Fibroblast of lung (primary cell): ENCODE measurements at places on chromosomes 2 and 18.

- DNase-seq, result no peak
Observed at GRCh38 chr18:2856547-2857170, 9.9 kb downstream of the EMILIN2 start.

GRCh38 chr2:103196802-103197201 lies 435.0 kb downstream of the TMEM182 start:
- no peak for DNase-seq

DNA sequence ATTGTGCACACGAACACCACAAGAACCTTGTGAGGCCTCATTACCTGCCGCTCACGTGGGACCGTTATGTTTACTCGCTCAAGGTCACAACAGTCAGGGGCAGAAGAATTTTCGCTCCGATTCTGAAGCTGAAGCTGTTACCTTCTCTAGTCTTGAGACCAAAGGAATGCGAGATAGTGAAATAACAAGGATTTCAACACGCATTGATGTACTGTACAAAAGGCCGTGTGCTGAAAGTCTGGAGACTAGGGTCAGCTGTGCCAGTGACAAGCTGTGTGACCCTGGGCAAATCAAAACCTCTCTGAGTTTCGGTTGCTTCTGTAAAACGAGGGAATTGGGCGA lies 583 bp downstream of the NEMP2 start:
- DNase-seq, result no peak

- no peak for DNase-seq
Observed at GRCh38 chr2:217687771-217688170, 315.0 kb downstream of the TNS1 start.

- no peak for DNase-seq
Observed at GRCh38 chr2:217958206-217958883, 44.5 kb downstream of the TNS1 start.

GRCh38 chr18:3219241-3219630 lies 532 bp downstream of the MYOM1 start:
- no peak for DNase-seq

DNA sequence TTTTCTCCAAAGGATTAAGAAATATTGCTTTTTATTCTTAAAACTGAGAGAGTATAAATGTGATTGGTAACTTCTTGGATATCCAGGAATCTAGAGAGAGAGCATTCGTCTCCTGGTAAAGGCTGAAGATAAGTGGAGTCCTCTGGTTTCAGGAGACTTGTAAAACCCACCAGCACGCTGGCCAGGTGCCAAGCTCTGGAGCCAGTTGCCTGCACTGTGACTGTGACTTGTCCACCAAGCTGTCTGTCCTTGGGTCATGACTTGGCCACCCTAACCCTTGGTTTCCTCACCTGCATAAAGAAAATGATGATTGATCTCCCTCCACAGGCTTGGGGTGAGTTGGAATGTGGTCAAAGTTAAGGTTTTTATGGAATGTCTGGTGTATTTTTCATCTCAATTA lies 185.4 kb upstream of the NCKAP5 start:
- no peak for DNase-seq

- DNase-seq, result peak; percentile 98
Observed at GRCh38 chr2:196987649-196988364, 61.3 kb upstream of the PGAP1 start.

- no peak for DNase-seq
Observed at GRCh38 chr2:147487286-147487977, 357.4 kb upstream of the ACVR2A start.

GRCh38 chr2:35891528-35891927 lies 464.1 kb upstream of the CRIM1 start:
- no peak for DNase-seq

GRCh38 chr2:134592377-134592776 lies 126.4 kb downstream of the TMEM163 start:
- DNase-seq, result no peak

DNA sequence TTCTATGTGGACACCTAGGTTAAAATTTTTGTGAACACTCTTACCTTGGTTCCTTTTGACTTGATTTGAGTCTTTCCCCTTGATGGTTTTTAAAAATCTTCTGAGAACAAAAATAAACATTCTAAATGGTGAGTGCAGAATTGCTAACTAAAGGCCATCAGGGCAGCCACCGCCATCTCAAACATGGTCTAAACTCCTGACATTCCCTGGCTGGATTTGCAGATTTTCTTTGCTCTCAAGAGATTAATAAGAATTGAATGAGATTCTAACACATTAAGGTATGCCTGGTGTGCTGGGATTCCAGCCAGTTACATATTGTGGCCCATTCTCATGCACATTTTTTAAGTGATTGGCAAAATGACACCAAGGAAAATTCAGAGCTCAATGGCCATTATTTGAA lies 17.2 kb upstream of the CTDP1 start:
- no peak for DNase-seq

GRCh38 chr2:142865924-142866323 lies 11.5 kb upstream of the KYNU start:
- DNase-seq, result peak; percentile 42

- peak; percentile 36 for DNase-seq
Observed at GRCh38 chr2:26605195-26605998, 35.8 kb downstream of the CIB4 start.

DNA sequence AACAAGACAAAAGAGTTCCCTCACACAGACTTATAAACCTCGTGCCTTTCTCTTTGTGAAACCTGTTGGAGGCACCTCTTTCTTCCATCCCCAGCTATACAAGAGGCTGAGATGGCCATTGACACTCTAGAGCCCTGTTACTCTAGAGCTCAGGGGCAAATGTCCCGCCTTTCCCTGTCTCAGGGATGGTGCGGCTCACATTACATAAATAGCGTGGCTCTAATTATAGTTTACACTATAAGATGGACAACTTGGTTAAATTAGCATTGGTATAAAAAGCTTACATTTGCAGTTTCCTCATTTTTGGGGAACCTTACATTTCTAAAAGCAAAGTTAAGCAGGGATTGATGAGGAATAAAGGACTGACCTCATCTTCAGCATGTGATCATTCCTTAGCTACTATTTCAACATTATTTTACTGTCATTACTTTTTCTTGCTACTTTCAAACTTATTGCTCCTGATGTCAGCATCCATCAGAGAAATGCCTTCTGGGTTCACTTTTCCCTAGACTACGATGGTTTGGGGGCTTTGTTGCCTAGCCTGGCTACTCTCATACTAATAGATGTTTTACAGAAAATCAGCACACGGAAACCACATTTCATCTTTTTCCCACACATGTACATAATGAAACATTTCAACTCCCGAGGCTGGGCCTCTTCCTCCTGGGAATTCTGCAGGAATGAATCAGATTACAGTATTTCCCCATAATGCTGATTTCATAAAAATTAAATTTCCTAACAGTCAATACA lies 40.4 kb downstream of the FTCDNL1 start:
- peak; percentile 78 for DNase-seq

- DNase-seq, result no peak
Observed at GRCh38 chr2:239806758-239807434, 218.2 kb downstream of the NDUFA10 start.

DNA sequence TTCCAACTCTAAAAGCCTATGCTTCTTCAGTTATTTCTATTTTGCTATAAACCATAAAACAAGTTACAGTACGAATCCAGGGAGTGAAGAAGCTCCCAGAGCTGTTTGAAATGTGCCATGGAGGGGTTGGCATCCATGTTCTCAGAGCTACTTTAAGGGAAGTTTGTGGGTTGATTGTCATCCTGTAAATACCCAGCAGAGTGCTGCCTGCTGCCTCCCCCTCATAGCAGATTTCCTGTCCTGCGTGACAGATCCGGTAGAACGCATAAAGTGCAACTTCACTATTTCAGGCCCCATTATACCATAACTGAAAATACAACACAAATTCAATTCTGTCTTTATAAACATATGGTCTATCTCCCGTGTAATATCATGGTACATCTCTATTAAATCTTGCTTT lies 114.4 kb downstream of the CTNNA2 start:
- no peak for DNase-seq

DNA sequence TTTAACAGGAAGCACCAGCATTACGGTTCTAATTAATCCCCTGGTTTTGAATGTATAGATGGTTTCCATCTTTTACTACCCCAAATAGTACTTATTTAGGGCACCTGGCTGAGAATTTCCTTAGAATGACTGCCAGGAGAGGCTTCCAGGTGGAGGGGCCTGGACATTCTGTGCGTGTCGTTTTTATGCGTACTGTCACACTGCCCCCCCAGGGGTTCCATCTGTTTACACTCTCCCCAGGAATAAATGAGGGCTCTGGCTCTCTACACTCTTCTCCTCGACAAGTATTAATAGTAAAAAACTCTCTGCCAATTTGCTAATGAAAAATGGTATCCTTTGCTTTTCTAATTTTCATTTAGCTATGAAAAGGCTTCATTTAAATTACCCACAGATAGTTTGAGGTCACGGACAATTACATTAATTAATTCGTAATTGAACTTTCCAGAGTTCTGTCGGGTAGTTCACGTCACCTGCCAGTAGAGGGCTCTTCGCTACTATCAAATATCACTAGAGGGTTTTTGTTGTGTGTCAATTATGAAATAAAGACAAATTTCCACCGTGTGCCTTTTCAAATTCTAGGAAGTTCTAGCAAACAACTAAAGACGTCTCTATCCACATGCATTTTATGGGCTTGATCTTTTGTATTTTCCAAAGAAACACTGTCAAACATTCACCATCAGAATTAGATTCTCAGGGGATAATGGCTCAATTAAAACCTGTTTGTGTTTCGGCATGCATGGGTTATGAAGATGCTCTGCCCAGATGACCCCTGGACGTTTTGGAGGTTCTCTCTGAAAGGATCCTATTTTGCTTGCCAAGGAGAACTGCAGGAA lies 88.8 kb upstream of the ASB18 start:
- DNase-seq, result peak; percentile 49

DNA sequence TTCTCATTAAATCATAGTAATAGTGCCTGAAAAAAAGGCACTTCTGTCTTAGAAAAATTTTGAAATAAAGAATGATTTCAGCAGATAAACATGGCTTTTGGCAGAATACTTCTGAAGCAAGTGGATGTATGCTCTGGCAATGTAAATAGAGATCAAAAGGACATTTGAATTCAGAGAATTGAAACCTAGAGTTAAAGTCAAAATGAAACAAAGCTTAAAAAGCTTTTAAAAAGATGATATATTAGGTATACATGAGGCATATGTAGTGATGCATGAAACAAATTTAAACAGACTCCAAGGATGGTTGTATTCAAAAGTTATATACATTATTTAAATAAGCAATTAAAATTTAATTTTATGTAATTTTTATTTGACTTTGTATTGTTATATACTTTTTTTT lies 1344.5 kb upstream of the TMEFF2 start:
- DNase-seq, result no peak

GRCh38 chr2:230796280-230796862 lies 68.4 kb upstream of the ITM2C start:
- peak; percentile 74 for DNase-seq

GRCh38 chr2:2704428-2705090 lies 373.5 kb upstream of the MYT1L start:
- no peak for DNase-seq

GRCh38 chr2:185472574-185472973 lies 266.0 kb upstream of the FSIP2 start:
- no peak for DNase-seq

DNA sequence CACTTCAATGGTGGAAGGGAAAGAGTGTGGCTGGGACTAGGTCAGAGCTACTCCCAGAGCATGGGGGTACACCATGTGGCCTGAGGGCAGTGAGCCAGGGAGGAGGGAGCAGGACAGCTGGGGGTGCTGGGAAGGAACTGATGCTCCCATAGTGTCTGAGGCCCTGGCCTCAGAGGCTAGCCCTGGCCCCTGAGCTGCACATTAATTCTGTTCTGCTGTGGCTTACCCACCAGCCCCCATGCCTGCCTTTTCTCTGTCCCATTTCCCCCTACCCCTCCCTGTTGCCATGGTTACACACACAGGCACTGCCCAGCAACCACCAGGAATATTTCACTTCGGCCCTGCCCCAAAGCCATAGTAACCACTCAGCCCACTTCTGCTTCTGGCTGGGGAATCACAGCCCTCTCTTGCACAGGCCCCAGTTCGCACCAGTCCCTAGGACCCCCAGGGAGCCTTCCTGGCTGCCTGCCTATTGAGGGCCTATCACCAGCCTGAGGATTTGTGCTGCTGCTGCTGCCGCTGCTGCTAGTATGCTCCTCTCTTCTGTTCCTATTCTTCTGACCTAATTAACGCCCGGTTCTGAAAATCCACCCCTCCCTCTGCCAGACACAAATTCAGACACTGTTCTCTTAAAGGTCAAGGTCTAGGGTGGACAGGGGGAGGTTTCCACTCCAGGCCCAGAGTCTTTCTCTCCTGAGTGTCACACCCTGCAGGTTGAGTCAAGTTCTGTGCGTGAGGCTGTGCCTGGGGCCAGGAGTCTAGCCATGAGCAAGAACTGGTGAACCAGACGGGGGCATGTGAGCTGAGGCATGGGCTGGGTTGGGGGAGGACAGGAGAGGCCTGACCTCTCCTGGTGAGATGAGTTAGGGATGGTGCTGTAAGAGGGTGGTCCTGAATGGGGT lies 87.1 kb upstream of the MCFD2 start:
- peak; percentile 49 for DNase-seq

- DNase-seq, result no peak
Observed at GRCh38 chr2:32446369-32446768, 89.5 kb downstream of the BIRC6 start.

DNA sequence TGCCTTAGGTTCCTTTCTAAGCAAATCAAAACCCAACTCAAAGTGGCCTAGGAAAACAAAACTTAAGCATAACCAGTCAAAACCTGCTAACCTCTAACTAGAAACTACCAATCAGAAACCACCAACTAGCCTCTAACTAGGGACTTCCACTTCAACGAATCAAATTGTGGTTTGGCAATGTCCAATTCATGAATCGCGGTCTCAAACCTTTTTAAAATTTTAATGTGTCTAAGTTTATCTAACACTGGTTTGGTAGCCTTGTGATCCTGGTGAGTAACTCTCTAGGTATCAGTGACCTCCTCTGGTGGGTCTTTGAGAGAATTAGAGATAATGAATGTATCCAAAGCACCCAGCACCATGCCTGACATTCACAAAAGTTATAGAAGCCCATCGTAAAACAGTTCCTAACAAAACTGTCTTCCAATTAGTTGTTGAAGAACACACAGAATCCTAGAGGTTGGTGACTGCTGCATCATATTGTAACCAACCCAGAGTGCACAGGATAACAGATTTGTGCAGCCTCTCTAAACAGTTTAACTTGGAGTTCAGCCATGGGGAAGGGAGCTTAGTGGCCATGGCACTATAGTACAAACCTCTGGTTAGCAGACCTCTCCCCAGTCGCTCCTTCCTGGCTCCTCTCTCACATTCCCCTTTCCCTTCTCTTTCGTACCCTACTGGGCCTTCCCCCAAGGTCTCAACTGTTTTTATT lies 45.2 kb upstream of the B3GNT2 start:
- peak; percentile 87 for DNase-seq

DNA sequence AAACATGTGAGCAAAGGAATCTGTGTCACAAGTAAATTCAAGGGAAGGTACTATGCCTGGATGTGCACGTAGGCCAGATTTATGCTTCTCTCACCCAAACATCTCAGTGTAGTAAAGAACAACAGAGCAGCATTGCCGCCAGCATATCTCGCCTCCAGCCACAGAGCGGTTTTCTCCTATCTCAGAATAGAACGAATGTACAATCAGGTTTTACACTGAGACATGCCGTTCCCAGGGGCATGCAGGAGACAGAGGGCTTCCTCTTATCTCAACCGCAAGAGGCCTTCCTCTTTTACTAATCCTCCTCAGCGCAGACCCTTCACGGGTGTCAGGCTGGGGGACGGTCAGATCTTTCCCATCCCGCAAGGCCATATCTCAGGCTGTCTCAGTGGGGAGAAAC lies 175.3 kb downstream of the RPIA start:
- no peak for DNase-seq
